Ecto neural progenitor cell (in vitro differentiated cells): ENCODE measurements at places on chromosomes 7 and 10.
A peak's percentile ranks its signal among the peaks of the same experiment; 100 is the strongest.

DNA sequence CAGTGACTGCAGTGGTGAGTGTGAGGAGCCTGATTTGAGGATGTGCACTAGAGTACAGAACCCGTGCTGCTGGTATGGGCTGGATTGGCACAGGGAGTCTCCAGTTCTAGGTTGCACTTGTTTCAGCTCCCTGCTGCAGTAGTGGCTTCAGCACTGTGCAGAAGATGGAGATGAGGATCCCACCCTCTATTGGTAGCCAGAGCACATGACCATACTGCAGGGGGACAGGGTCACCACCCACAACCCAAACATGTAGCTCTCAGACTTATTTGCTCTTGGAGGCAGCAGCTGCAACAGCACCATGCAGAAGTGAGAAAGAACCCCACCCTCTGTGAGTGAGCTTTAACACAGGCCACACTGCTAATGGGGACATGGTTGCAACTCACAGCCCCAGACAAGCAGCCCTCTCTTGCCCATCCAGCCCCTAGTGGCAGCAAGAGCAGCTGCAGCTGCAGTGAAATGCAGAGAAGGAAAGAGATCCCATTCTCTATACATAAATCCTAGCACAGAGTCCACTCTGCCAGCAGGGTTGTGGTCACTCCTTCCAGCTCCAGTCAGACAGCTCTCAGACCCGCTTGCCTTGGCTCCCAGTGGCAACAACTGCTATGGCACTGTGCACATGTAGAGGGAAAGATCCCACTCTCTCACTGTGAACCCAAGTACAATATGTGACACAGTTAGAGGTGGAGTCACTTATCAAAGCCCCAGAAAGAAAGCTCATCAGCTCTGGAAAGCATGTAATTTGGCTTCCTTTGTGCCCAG lies 51.4 kb upstream of the SCIN start:
- DNase-seq: peak; percentile 60

GRCh38 chr10:59870152-59870551 lies 36.2 kb downstream of the CCDC6 start:
- no peak for DNase-seq

GRCh38 chr10:30092151-30092790 lies 32.9 kb upstream of the JCAD start:
- DNase-seq: no peak

DNA sequence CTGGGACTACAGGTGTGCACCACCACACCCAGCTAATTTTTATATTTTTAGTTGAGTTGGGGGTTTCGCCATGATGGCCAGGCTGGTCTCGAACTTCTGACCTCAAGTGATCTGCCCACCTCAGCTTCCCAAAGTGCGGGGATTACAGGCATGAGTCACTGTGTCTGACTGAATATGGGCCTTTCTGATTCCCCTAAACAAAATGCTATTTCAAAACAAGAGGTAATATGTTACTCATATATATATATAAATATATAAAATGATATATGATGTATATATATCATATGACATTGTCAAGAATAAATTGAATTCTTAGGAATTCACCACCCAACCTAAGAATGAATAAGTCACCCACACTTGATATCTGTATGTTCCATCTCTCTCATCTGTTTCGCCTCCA lies 12.8 kb upstream of the TIAL1 start:
- DNase-seq: no peak

DNA sequence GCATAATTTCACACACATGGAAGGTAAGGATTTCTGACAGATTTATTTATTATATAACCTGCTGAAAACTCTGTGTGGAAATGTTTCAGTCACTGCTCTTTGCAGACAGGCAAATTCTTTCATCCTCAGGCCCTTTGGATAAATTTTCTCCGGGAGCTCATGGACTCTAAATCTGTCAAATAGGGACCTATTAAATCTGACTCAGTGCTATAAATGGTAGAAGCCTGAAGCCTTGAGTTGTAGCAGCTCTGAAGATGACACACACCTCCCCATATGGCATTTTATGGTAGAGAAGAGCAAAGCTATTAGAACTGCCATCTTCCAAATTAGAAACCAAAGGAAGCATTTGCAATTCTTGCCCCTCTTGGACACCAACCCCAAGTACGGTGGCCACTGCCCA lies 808.7 kb downstream of the XPNPEP1 start:
- no peak for DNase-seq

- no peak for DNase-seq
Observed at GRCh38 chr7:3937146-3937545, 636.1 kb downstream of the SDK1 start.

GRCh38 chr7:16559497-16560179 lies 33.0 kb downstream of the LRRC72 start:
- DNase-seq: no peak

DNA sequence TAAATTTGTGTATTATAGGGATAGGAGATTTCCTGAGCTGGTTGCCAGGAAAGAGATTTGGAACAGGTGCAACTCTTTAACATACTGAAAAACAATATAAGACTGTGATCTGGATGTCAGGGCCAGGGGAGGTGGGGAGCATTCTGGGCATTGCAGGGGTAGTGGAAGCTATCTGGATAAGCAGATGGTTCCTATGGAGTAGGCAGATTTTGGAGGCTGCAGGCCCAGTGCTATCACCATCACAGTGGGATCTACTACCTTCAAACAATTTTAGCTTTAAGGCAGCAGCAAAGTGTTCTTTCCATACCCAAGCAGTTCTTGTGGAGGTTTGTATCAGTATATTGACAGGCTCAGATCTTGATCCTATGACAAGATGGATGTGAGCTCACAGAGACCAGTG lies 71.1 kb downstream of the ADAM22 start:
- DNase-seq: no peak

- no peak for DNase-seq
Observed at GRCh38 chr10:123442901-123443300, 223.3 kb upstream of the GPR26 start.

- no peak for DNase-seq
Observed at GRCh38 chr10:128985036-128985435, 482.0 kb upstream of the MGMT start.

DNA sequence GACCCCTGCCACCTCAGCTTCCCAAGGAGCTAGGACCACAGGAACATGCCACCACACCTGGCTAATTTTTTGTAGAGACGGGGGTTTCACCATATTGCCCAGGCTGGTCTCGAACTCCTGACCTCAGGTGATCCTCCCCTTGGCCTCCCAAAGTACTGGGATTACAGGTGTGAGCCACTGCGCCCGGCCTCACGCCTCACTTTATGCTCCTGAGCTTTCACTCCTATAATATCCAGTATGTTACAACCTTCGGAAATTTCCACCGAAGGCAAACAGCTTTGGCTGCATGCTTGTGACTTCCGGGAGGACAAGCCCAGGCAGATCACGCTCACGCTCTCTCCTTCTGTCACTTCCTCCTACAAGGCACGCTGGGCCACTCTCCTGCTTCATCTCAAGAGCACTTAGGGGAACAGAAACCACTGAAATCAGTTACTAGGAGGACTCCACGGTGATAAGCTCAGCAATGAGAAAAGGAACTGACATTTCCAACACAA lies 4.4 kb upstream of the MAD1L1 start:
- no peak for DNase-seq

DNA sequence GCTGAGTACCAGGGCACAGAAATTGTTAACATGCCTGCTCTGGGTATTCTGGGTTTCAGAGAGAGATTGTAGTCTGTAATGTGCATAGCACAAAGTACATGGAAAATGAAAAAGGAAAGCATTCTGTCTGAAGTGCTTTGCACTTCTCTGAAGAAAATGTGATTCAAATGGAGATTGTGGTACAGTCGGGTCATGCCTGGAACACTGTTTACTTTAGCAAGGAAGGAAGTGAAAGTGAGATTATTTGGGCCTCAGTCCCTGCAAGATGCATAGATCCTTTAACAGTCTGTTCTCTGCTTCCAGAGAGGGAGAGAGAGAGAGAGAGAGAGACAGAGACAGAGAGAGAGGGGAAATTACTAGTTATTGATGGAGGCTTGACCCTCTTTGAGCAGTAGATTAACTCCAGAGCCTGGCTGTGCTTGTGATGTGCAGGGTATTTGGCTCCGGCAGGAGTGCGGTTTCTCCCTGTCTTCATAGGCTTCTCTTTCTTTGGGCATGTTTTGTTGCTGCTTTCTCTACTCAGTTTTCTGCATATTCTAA lies 5.4 kb downstream of the VWC2 start:
- DNase-seq: no peak

DNA sequence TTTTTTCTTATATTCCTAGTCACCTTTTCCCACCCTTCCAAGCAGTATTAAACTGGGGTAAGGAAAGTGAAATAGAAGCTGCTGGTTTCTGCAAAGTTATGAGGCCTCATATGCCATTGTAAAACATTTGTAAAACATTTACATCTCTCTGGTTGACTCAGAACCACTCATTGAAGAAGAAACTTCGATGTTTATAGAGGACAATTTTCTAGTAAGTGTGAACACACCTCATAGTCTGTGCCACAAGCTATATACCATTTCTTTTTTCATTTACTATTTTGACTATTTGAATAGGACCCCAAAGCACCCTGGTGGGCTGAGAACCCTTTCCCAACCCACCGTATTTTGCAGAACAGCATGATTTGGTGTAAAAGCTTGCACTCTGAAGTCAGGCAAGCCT lies 12.9 kb upstream of the ITGB1 start:
- no peak for DNase-seq

- DNase-seq: no peak
Observed at GRCh38 chr10:66572700-66573099, 353.1 kb upstream of the LRRTM3 start.

DNA sequence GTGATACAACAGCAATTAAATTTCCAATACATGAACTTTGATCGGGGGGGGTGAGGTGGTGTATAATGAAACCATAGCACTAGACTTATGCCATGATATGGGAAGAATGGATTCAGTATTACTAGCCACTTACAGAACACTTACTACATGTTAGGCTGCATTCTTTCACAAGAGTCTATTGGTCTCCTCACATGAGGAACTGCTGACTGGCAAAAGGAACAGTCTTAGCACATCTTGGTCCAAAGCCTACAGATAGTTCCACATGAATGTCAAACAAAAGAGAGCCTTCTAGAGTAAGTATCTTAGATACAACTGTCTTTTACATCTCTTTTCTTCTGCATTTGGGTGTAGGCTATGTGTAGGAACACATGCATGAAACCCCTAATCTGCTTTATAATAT lies 115.9 kb upstream of the DNAJB12 start:
- DNase-seq: no peak

DNA sequence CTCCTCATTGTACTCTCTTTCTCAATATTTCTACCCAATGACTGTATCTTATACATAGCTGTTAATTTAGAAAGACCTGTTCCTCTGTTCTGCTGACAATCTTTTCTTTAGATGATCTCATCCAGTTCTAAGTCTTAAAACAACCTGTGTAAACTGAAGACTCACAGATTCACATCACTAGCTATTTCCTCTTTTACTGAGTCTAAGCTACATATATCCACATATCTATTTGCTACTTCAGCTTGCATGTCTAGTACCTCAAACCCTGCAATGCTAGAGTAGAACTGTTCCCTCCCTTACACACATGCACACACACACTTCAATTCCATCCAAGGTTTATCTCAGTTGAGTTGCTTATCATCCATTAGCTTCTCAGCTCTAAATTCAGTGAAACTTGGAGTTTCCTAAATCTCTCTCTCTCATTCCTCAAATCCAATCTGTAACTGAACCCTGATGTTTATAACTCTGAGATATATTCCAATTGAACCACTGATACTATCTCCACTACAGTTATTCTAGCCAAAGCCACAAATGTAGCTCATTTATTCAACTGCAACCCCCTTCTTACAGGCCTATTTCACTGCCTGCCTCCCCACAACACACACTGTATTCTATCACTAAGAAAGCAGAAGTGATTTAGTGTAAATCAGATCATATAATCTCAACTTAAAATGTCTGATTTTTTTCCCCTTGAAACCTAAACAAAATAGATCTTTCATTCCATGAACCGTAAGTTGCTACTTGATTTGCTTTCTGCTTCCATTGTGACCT lies 1036.8 kb upstream of the POT1 start:
- DNase-seq: no peak
